ENCODE measurements at places on chromosomes 16 and 17.

GRCh38 chr16:24850289-24850938 lies 4.7 kb downstream of the SLC5A11 start:
- peak; percentile 75 for ATAC-seq

DNA sequence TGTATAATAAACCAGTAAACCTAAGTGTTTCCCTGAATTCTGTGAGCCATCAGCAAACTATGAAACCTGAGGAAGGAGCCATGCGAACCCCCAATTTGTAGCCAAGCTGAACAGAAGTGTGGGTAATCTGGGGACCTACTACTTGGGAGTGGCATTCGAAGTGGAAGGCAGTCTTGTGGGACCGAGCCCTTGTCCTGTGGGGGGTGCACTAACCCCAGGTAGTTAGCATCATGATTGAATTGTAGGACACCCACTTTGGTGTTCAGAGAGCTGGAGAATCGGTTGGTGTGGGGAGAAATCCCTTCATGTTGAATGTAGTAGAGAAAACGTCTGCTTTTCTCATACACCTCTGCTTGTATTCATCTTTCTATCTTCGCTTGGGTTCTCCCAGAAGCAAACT lies 79.7 kb upstream of the CPHXL start:
- no peak for ATAC-seq

DNA sequence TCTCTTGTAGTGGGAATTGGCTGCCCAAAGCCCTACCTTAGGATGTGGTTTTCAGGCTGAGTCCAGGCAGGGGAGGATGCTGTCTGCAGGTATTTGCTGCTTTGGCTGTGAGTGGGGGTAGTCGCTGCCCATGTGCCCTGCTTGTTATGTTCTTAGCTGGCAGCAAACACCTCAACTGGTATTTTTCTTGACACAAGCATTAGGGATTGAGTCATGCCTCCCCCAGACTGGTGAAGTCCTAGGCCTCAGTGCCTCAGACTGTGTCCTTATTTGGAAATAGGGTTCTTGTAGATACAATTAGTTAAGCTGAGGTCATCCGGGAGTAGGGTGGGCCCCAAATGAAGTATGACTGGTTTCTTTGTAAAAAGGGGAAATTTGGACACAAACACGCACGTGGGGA lies 808.3 kb upstream of the EEF2KMT start:
- no peak for ATAC-seq

DNA sequence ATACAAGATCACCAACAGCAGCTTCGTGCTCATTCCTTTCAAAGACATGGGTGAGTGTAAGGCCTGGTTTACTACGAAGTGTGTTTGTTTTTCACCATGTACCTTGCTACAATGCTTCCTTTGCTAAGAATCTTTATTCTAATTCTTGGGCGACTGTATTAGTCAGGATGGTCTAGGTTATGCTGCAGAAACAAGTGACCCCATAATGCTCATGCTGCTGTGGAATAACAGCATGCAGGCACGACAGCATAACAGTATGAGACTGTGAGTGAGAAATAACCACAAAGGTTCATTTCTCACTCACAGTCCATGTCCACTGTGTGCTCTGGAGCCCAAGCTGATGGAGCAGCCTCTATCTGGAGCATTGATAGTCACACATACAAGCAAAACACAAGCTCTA lies 38.0 kb downstream of the TMC7 start:
- ATAC-seq = no peak

- ATAC-seq = no peak
These were observed 22.2 kb downstream of the CLEC19A start for GRCh38 chr16:19307587-19308241.

- no peak for ATAC-seq
These were observed 12.6 kb downstream of the ZBTB4 start for GRCh38 chr17:7466639-7467341.

GRCh38 chr17:74213861-74214391 lies 555 bp downstream of the TTYH2 start:
- ATAC-seq = no peak

DNA sequence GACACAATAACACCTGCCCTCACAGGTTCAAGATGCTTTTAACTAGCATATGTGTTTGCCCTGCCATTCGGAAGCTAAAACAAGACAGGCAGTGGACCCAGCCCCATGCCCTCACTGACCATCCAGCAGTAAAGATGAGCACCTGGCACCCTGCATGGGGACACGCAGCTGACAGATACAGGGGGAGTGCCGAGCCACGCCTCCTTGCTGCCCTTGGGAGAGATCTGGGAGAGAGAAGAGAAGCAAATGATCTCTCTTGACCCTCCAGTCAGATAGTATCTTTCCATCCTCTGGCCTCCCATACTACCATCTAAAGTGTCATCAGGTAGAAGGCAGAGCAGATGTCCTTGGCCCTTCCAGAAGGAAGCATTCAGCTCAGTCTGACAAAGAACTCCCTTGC lies 40.6 kb upstream of the MYOCD start:
- ATAC-seq = no peak

GRCh38 chr16:69463876-69464275 lies 39.5 kb downstream of the CYB5B start:
- ATAC-seq = no peak

Measured in activated CD4-positive, CD25-positive, alpha-beta regulatory T cell treated with anti-CD3 and anti-CD28 coated beads, Interleukin-2, amount 50 U/mL, for 24 hours (primary cell).